NCI-H2081 (cell line): ENCODE measurements at places on chromosomes 4 and X.

GRCh38 chr4:17526695-17527477 is 11.9 kb downstream of the CLRN2 start:
- DNase-seq, result no peak

DNA sequence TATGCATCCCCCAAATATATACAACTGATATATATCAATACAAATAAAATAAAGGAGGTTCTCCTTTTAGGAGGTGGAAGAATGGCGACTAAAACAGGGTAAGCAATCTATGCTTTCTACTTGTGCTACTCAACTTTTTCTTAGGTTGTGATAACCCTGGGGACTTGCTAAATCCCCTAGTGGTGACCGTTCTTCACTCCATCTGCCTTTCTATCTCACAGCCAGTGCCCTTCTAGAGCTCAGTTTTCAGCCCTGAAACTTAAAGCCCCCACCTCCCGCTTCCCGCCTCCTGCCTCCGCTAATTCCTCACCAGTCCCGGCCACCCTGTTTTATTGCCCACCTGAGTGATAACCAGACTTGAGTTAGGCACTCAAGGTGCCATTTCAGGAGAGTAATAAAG is 15.5 kb upstream of the ESX1 start:
- no peak for DNase-seq

DNA sequence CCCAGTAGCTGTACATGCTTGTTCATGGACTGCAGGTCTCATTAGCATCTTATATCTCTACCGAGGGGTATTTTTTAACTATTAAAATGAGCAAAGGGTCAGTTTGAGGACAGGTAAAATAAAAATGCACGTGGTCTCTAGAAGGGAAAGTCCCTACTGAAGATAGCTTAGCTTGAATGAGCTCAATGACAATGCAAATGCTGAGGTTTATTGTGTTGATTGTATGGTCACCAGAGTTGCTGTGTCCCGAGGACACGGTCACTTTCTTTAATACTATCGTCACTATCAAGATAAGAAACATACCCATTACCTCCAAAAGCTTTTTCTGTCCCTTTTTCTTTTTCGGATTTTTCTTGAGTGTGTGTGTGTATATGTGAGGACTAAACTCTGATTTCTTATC is 250.5 kb upstream of the PRKX start:
- no peak for DNase-seq

- no peak for DNase-seq
Measured at GRCh38 chr4:121764303-121764701, 662 bp downstream of the SMIM43 start.

- DNase-seq, result no peak
Measured at GRCh38 chr4:2424581-2424980, 5.8 kb downstream of the CFAP99 start.

- DNase-seq, result no peak
Measured at GRCh38 chrX:95791876-95792275, 892.8 kb upstream of the DIAPH2 start.

- peak; percentile 20 for DNase-seq
Measured at GRCh38 chrX:74923942-74924448, 1.3 kb downstream of the NEXMIF start.

DNA sequence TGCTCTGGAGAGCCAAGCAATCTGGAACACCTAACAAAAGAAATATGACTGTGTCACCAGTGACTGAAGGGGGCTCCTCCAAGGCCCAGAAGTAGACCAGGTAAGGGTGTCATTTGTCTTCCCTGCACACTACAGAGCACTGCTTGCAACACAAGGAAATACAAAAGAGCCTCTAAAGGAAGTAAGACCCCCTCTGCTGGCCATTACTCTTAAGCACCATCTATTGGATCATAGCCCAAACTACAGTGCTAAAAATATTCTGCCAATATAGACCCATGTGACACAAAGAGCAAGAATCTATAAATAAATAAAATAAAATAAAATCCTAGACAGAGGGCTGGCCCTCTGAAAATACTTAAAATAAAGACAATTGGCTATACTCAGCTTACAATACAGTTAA is 528.7 kb downstream of the TMA16 start:
- no peak for DNase-seq

GRCh38 chrX:129744861-129745321 is 6.1 kb downstream of the XPNPEP2 start:
- no peak for DNase-seq

- no peak for DNase-seq
Measured at GRCh38 chr4:26226629-26227376, 94.0 kb upstream of the RBPJ start.

GRCh38 chr4:84994280-84994679 is 27.8 kb upstream of the WDFY3 start:
- no peak for DNase-seq

DNA sequence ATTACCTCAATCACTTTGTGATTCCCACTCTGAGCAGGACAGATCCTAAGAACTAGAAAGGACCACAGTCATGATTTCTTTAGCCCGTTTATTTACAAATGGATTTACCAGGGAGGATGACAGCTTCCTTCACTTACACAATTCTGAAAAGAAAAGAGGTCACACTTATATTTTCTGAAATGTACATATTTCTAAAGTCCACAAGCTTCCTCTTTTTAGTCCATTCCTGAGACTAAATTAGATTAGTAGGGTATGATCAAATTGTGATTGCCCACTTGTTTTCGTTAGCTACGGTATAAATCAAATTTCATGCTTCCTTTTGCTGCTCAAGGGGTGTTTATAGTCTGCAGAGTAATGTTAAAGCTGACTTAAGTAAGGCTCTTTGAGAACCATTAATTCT is 7.6 kb upstream of the AMELX start:
- no peak for DNase-seq

DNA sequence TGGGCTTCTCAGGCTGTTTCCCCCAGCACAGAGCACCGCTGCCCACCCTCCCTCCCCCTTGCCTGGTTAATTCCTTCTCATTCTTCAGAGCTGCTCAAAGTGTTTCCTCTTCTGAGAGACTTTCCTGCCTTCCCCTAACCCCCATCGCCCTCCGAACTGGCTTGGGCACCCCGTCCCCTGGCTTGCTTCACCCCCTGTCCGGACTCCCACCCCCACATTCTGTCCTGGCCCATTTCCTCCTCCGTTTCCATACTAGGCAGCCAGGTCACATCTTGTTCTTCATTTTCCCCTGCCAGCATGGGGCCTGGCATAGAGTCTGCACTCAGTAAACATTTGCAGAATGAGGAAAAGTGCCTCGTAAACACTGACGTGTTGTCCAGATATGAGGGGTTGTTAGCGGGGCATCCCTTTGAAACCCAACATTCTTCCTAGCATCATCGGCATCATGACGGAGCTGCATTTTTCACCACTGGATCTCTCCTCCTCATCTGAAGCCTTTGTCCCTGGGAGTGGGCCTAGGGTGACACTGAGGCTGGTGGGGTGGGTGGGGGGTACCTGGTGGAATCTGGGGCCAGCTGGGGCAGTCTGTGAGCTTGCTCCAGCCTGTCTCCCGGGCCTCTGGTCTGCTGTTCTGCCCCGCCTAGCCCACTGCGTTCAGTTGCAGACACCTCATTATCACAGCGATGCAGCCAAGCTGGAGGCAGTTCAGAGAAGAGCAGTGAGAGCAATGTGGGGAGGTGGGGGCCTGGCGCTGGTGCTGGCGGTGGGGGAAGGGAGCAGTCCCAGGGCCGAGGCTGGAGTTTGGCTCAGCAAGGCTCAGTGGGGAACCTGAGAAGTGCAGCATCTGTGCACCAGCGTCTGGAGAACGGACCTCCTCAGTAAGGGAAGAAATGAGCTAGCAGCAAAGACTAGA is 149.4 kb upstream of the PJA1 start:
- DNase-seq, result no peak

GRCh38 chr4:85790582-85790981 is 315.6 kb downstream of the ARHGAP24 start:
- no peak for DNase-seq

DNA sequence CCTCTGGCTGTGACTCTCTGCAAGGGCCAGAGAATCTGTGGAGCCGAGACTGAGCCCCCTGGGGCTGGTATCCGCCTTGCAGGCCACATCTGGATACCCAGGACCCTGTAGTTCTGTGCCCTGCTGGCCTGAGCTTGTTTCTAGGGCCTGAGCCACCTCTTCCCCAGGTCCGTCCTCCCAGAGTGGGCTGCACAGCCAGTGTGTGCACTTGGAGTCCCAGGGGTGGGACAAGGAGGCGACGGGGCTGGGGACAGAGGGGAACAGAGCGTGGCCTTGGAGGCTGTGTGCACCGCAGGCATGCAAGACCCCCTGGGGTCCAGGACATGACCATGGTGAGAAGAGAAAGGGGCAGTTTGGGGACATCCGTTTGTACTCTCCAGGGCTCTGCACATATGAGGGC is 105.5 kb downstream of the SORCS2 start:
- DNase-seq, result no peak

- no peak for DNase-seq
Measured at GRCh38 chr4:1260418-1261106, 11.6 kb upstream of the CTBP1 start.

DNA sequence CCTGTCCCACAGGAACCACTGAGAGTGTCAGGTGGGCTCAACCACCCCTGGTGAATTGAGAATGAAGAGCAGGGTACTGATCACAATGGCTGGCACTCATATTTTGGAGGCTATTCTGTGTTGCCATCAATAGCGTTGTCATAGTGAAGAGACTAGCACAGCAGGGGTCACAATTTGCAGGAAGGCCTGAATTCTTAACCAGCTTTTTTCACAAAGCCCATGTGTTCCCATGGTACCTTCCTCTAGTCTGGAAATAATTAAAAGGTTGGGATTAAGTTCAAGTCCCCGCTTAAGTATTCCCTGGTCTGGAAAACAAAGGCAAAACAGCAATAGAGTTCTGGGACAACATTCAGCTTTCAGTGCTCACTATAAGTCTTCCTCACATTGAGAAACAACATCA is 1051.7 kb downstream of the C4orf33 start:
- DNase-seq, result no peak

DNA sequence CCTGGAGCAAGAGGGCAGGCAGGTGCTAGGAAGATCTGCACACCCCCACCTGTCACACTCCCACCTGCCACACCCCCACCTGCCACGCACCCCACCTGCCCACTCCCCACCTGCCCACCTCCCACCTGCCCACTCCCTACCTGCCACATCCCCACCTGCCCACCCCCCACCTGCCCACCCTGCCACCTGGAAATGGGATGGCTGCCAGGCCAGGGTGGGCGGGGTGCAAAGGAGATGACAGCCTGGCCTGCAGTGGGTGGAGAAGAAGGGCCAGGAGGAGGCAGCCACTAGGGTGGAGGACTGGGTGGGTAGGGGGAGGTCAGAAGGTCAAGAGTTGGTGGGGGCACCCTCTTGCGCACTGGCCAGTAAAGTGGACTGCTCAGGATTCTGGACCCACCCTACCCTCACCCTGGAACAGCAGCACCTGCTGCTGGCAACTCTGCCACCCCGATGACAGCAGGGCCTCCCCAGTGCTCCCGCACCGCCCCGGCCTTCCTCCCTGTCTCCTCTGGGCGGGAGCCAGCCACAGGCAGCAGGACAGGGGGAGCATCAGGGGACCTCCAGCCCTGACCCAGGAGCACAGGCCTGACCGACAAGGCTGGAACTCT is 66.8 kb upstream of the NKX1-1 start:
- no peak for DNase-seq

DNA sequence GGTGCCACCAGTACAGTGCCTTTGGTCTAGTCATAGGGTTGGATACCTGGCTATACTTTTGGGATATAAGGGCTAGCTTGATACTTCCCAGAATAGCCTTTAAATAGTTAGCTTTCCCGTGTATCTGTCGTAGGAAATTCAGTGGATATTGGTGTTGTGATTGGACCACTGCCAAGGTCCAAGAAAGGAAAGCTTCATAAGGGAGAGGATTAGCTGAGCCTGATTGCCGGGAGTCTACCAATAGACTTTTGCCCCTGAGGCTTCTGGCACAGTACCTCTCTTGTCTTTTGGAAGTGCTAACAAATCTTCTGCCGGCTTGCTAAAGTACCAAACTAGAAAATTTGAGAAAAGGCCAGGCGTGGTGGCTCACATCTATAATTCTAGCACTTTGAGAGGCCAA is 350.6 kb downstream of the CHIC1 start:
- no peak for DNase-seq

GRCh38 chr4:16289897-16290554 is 63.8 kb upstream of the TAPT1 start:
- DNase-seq, result peak; percentile 47
